ENCODE measurements at places on chromosomes 7 and 10.

- no peak for DNase-seq
Observed at GRCh38 chr7:149707448-149707886, 65.9 kb downstream of the ZNF467 start.

DNA sequence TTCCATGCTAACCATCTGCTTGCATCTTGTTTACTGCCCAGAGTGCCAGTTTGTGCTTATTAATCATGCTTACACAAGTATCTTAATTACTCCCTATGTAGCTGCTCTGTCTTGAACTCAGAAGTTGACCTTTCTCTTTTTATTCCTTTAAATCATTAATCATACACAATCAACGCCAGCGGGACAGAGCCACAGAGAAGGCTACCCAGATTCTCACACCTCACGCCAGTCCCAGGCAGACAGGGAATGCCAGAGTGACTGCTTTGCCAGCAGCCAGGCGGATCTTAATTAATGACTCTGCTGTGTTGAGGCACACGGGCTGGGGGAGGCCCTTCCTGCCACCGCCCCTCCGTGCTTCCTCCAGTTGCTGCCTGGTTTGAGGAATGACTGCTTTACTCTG is 229.4 kb downstream of the LRMDA start:
- no peak for DNase-seq

- no peak for DNase-seq
Observed at GRCh38 chr7:18177129-18177814, 149.6 kb upstream of the PRPS1L1 start.

DNA sequence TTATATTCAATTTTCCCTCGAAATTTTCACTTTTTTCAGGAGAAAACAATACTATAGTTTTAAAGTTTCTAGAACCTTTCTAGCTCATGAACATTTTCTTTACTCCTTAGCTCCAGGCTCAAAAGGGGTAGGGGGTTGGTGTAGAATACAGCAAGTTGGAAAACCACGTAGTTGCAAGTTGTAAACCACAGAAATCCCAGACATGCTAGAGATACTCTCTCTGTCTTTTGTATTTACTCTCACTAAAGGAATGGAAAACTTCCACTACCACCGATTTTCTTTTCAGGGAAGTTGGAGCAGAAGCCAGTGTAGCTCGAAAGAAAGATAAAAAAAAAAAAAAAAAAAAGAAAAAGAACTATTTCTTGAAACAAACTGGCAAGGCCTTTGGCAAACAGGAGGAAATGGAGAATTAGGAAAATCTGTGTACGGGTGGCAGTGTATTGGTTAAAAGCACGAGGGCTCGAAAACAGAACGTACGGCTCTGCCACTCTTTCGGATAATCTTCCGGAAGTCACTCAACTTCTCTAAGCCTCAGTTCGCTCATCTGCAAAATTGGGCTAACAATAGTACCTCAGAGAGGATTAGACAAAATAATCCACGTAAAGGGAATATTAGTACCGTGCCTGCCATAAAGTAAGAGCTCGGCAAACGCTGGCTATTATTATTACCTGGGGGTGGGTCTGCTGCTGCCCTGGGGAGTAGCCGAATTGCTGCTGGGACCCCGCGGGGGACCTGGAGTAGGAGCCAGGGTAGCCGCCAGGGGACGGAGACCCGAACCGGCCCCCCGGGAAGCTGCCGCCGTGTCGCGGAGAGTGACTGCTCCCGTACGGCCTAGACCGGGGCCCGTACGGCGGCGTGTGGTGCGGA is 628 bp downstream of the MPLKIP start:
- DNase-seq = no peak

GRCh38 chr10:93945819-93946218 is 47.9 kb upstream of the PLCE1 start:
- DNase-seq = no peak

DNA sequence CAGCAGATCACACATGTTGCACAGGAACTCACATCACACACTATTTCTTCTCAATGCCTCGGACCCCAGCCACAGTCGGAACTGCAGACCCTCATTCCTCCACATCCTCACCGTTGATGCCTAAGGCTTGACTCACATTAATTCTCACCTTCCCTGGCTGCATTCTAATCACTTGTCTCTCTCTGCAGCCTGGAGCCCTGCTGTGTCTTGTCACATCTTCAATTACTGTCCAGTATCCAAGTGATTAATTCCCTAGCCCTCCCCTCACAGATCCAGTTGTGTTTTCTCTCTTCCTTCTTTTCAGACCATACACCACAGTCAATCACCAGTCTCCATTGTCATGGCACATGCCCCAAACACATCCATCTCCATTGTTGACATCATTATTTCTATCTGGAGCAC is 592.4 kb upstream of the IGFBP3 start:
- DNase-seq = no peak

GRCh38 chr10:34479520-34480179 is 335.4 kb downstream of the PARD3 start:
- no peak for DNase-seq

DNA sequence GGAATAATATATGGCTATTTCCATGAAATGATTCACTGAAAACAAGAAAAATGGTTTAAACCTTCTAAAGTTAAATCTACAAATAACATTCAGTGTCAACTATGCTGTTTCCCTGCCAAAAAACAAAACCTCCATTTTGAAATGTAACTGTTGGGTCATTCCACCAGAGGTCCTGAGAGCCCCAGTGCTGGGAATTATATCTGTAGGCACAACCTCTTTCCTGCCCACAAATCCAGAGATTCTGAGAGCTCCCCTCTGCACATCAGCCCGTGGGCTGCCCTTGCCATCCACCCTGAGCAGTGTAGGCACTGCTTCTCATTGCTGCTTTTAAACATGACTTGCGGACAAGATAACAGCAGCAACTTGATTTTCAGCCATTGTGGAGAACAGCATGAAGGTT is 198.6 kb downstream of the TMEM178B start:
- no peak for DNase-seq

DNA sequence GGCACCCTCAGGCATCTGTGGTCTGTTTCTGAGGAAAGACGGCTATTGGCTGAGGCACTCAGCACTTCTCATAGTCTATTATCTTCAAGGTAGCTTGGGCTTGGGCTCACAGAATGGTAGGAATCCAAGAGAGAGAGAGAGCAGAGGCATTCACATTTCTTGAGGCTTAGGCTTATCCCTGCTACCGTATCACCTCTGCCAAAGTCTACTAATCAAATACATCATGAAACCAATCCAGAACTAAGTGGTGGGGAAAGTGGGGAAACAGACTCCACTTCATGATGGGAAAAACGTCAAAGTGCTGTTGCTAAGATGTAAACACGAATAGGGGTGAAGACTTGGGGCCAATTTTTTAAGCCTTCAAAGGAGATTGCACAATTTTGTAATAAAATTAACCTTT is 271.1 kb upstream of the SEMA3D start:
- no peak for DNase-seq

GRCh38 chr10:59134785-59135184 is 41.7 kb upstream of the PHYHIPL start:
- no peak for DNase-seq

DNA sequence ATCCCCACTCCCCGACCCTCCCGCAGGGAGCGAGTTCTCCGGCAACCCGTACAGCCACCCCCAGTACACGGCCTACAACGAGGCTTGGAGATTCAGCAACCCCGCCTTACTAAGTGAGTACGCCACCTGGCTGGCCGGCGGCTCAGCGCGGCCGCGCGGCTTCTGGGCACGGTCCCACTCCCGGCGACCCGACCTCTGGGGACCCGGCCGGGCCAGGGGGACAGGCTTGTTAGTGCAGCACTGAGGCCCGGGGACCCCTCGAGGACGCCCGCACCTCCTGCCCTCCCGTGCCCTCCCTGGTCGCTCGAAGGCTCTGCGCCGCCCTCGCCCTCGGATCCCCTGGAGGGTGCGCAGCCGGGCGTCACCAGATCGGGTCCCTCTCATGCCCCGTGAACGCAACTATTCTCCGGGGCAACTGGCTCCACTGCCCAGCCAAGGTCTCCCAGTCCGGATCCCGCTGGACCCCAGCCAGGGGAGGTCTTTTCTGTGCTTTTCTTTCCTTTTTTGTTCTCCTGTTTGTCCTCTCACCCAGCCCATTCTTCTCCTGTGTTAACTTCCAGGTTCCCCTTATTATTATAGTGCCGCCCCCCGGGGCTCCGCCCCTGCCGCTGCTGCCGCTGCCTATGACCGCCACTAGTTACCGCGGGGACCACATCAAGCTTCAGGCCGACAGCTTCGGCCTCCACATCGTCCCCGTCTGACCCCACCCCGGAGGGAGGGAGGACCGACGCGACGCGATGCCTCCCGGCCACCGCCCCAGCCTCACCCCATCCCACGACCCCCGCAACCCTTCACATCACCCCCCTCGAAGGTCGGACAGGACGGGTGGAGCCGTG is 81.8 kb downstream of the PAX2 start:
- DNase-seq = no peak

- no peak for DNase-seq
Observed at GRCh38 chr10:132540456-132540855, 2.9 kb downstream of the INPP5A start.

GRCh38 chr7:132133501-132133900 is 442.8 kb downstream of the PLXNA4 start:
- no peak for DNase-seq

DNA sequence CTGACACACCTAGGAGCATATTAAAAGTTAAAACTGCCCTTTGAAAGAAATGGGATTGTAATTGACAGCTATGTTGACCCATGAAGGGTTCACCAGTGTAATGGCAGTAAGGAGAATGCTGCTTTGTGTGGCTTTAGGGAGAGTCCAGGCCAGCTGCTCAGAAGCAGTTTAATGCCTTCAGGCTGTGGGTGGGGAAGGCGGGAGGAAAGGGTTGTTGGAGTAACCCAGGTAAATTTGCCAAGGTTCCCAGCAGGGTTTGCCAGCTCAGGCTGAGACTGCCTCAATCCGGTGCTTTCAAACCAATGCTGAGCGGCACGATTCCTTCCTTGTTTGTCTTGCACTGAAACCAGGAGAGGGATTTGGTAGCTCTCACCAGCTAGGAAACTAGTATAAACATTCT is 637.2 kb downstream of the INHBA start:
- no peak for DNase-seq

GRCh38 chr10:43903451-43903850 is 254.8 kb upstream of the ZNF32 start:
- DNase-seq = no peak

DNA sequence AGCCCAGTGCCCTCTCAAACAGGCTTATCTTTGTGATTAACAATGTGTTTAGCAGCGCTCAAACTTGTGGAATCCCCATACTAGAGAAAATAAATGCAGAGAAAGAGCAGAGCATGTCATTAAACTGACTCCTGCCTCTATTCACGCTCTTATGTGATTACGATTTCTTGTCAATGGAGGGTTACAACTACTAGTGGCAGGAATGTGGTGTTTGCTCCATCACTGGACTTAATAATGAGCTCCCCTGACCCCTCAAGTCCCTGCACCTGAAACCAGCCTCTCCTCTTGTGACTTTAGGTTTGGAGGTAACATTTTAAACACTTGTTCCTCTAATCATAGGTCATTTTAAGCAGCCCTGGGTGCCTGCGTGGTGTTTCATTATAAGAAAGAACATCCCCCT is 121.9 kb downstream of the PLPP4 start:
- DNase-seq = no peak

DNA sequence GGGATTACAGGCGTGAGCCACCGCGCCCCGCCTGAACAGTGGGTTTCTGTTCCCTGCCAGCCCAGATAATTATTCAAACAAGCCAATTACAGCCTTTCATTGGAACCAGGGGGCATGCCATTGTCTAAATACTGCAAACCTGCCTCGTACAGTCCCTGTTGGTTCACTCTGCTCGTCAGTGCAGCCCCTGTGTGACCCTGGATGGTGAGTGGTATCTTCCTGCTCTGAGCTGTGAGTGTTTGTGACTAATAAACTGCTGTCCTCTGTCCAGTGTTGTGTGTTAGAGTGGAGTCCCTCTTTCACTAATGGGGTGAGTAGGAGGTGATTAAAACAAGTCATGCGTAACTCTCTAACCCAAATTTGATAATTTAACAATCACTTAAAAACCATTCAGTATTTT is 176.5 kb upstream of the FAM3C start:
- no peak for DNase-seq

- no peak for DNase-seq
Observed at GRCh38 chr7:131581241-131582051, 25.0 kb upstream of the PODXL start.

DNA sequence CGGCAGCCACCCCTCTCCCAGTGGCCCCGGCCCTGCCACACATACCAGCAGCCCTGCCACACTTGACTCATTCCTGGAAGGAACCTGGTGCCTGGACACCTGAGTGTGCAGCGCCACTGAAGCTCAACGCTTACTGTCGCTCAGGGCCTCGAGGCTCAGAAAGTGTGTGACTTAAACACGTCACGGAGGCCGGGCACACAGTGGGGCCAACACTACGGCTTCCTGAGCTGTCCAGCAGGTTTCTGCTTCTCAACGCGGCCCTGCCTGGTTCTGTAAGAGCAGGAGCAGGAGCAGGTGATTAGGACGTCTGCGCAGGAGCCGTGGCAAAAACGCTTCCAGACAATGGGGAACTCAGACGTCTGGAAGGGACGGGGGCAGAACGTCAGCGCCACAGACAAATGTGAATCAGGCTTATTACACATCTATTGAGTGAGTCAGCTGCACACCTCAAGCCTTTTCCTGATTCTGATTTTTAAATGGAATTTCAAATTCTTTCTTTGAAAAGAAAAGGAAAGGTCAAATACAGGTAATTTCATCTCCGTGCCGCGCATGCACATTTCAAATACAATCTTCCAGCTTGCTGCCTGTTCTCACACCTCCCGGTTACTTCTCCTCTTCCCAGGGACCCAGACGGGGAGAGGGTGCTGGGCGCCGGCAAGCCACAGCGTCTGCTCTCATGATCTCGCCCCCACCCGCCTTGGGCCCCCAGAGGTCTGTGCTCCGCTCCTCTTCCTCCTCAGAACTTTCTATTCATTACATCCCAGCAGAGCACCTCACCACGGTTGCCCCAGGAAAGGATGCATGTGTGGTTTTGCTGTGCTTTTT is 66.6 kb downstream of the ADARB2 start:
- DNase-seq = no peak

DNA sequence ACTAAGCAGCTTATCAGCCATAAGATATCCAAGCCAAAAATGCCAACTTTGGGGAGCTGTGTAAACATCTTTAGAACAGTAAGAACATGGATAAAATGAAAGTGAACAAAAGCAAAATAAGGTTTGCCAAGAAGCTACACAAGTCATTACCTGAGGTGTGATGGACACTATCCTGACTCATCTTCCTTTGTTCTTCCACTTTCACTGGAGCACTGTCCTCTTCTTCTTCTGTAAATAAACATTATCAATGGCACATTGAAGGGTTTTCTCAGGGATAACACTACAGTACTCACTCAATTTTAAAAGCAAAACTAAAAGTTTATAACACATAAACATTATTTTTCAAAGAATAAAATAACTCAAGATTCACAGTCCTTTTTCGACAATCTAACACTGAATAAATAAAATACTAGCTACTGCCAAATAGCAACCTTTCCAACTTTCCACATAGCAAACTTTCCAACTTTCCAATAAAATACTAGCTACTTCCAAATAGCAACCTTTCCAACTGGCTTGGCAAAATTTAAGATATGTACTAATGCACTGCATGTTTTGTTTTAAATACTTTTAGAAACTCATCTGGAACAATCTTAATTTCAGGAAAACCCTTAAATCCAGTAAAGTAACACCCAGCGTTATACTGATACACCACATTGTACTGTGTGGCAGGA is 174.1 kb downstream of the SKAP2 start:
- no peak for DNase-seq

All from nucleus accumbens (tissue), 56 donors.